ENCODE measurements at places on chromosomes 11 and 22. TPM values are rescaled to one million over a fixed set of nuclear protein-coding genes. Genes with fewer than 3 reads are reported as not detected.

TESMIN gene
- not detected for total RNA-seq

APOBEC3H gene
- total RNA-seq = not detected

DNA sequence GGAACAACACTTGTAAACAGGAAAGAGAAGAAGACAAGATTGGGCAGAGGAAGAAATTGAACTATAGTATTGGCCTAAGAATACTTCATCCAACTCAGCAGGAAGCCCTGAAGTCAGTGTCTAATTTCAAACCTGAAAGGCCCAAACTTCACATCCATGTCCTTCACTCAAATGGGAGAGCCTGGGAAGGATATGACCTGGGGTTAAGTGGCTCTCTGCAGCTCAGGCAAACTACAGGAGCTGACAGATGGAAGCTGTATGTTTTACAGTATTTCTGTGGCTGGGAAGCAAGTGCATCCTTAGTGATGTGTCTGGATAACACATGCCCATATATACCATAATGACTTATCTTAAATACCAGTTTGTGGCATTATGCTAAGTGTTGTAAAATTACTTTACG, 196.2 kb downstream of the SOX6 start:
- no peak for DNase-seq

- DNase-seq = peak; percentile 76
These were observed 91.0 kb downstream of the FEZ1 start for GRCh38 chr11:125404811-125405790.

All from sigmoid colon (tissue), 7 donors.